Activated T-cell treated with anti-CD3 and anti-CD28 coated beads, Interleukin-2, amount 50 U/mL, for 72 hours (primary cell): ENCODE measurements at places on chromosomes 12 and 14. TPM values are rescaled to one million over a fixed set of nuclear protein-coding genes. Genes with fewer than 3 reads are reported as not detected.

DNA sequence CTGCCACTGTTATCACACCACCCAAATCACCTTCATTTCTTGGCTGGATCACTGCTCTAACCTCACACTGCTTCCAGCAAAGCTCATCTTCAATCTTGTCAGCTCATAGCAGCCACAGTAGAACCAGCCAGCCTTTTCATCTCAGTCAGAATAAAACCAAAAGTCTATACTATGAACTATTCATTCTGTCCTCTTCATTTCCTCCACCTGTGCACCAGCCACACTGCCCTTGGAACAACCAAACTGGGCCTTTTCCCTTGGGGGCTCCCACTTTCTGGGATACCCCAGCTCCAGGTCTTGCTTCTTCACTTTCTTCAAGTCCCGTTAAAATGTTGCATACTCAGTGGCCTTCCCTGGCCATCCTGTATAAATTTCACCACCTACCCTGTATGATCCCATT is 234.4 kb upstream of the DAAM1 start:
- H3K4me1 ChIP-seq: peaks cover 16% of the 10 kb centered on the region
- no peak overlapping the region for H3K27ac ChIP-seq
- no peak overlapping the region for H3K4me3 ChIP-seq
- DNase-seq: no peak

DNA sequence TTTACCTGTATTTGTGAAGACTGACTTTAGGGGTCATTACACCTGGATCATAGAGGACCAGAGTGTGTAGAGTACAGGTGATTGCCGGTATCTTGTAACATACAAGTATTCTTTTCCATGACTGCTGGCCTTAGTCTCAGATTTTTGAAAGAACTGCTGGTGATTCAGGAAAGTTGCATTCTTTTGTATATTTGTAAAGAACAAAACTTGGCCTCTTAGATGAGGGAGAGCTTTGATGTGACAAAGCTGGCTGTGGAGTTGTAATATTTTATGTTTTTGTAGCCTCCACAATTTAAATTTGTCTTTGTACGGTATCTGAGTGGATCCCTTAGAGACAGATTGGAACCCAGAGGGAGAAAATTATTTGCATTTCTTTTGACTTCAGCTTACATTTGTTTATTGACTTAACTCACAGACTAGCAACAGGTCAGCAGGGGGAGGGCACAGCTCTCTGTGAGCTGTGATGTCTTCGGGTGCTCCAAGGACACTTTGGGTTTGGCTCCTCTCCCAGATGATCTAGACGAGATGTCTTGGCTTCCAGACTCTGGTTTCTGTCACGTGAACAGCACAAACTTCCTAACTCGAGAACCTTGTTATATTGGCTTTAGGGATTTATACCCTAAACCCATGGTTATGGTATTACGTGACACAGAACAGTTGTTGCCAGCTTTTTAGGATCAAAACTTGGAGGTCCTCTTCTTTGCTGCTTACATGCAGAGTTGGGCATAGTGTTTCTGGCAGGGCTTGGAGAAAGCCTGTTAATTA is 65.9 kb downstream of the DAAM1 start:
- H3K27ac ChIP-seq: no peak overlapping the region
- no peaks in the 10 kb centered on the region for H3K27me3 ChIP-seq
- H3K4me1 ChIP-seq: no peaks in the 10 kb centered on the region
- DNase-seq: no peak
- no peak overlapping the region for H3K4me3 ChIP-seq
- peaks cover 1% of the 10 kb centered on the region for H3K36me3 ChIP-seq

DNA sequence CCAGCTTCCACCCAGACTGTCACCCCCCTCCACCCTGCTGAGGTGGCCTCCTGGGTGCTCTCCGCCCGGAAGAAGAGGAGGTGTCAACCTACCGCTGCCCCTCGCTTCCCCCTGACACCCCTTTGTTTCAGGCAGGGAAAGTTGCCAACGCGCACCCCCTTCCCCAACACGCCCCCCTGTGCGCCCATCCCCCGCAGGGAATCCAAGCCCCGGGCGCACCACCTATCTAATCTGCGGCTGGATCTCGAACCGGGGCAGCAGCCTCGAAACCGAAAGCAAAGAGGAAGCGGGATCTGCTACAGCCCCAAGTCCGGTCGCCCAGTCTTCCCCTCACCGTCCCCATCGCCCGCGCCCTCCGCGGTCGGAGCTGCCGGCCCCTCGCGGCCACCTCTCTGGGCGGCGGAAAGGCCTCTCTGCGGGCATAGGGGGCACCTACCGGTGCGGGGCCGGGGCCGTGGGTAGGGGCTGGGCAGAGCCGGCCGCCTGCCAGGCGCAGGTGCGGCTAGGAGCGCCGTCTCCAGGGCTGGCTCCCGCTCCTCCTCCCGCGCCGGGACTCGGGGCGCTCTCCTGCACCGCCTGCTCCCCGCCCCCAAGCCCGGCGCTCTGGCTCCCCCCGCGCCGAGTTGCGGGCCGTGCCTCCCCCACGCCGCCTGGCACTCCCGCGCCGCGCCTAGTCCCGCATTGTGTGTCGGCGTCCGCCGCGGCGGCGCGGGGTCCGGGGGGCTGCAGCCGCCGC is 18.3 kb upstream of the PLEKHH1 start:
- peak; percentile 41 for DNase-seq
- peak overlapping the region; percentile 83 for H3K4me3 ChIP-seq
- peaks cover 12% of the 10 kb centered on the region for H3K4me1 ChIP-seq

- H3K36me3 ChIP-seq: peaks cover 1% of the 10 kb centered on the region
- peak overlapping the region; percentile 80 for H3K4me3 ChIP-seq
- H3K4me1 ChIP-seq: peaks cover 65% of the 10 kb centered on the region
- no peaks in the 10 kb centered on the region for H3K27me3 ChIP-seq
- DNase-seq: peak; percentile 51
- H3K27ac ChIP-seq: peak overlapping the region; percentile 92
Observed at GRCh38 chr14:91063119-91063518, 2.7 kb upstream of the RPS6KA5 start.

Gene ARHGEF40
- total RNA-seq: 0.37 TPM

Gene CD63
- total RNA-seq: 122 TPM

Gene NELL2
- total RNA-seq: 36.3 TPM

DNA sequence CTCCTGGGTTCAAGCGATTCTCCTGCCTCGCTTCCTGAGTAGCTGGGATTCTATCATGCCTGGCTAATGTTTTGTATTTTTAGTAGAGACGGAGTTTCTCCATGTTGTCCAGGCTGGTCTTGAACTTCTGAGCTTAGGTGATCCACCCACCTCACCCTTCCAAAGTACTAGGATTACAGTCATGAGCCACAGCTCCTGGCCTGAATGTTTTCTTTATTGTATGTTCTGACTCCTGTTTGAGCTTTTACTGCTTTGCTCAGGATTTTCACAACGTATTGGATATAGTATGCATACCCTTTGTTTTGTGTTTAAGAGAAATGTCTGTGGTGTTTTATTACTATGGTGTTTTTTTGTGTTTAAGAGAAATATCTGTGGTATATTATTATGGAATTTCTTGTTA is 37.2 kb downstream of the ATF7IP start:
- no peak for DNase-seq
- no peaks in the 10 kb centered on the region for H3K27me3 ChIP-seq
- peaks cover 81% of the 10 kb centered on the region for H3K4me1 ChIP-seq
- peak overlapping the region; percentile 80 for H3K4me3 ChIP-seq

Gene ALG10B
- 16.3 TPM for total RNA-seq

DNA sequence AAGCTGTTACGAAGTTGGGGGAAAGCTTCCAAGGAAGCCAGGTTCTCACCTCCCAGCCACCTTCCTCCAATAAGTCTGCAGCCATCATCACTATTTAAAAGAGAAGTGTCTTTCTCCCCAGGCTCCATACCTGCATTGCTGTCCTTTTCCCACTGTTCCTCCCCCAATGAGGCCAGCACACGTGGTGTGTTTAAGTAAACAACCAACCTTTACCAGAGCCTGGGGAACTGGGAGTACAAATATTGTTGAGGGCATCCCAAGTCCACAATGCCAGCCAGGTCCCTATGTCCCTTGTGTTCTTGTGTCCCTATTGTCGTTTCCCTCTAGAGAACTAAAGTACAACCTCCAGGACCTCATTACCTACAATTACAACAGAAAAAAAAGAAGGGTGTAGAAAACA is 49.2 kb upstream of the PNMA1 start:
- H3K4me3 ChIP-seq: peak overlapping the region; percentile 76
- DNase-seq: no peak
- H3K27ac ChIP-seq: no peak overlapping the region

Gene GOLT1B
- total RNA-seq: 46.3 TPM

GRCh38 chr12:117774941-117775775 is 193.6 kb downstream of the KSR2 start:
- H3K4me1 ChIP-seq: no peaks in the 10 kb centered on the region

Gene FITM1
- total RNA-seq: 2.2 TPM

DNA sequence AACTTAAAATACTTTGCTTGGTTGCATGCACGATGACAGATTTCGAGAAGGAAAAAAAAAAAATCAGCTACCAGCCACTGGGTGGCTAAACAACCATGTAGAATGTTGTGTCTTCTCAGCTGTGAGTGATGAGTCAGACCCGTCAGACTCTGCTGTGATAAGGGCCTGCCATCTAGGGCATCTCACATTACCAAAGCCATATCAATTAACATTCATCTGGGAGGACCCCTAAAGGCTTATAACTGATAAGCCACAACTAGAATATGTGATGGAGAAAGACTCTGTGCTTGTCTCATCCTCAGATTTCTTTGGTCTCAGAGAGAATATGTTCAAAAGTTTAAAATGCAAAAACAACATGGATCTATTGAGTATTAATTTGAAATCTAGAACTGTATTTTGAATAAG is 111.5 kb downstream of the PAX9 start:
- H3K27me3 ChIP-seq: no peaks in the 10 kb centered on the region
- H3K27ac ChIP-seq: no peak overlapping the region
- DNase-seq: no peak
- H3K4me3 ChIP-seq: no peak overlapping the region
- no peaks in the 10 kb centered on the region for H3K4me1 ChIP-seq

DNA sequence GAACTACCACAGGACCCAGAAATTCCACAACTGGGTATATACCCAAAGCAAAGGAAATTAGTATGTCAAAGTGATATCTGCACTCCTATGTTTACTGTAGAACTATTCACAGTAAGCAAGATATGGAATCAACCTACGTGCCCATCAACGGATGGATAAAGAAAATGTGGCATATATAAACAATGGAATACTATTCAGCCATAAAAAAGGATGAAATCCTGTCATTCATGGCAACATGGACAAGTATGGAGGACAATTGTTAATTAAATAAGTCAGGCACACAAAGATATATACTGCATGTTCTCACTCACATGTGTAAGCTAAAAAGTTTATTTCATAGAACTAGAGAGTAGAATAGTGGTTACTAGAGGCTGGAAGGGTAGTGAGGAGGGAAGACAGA is 97.0 kb downstream of the CEP83 start:
- no peaks in the 10 kb centered on the region for H3K27me3 ChIP-seq
- H3K27ac ChIP-seq: no peak overlapping the region
- DNase-seq: no peak

DNA sequence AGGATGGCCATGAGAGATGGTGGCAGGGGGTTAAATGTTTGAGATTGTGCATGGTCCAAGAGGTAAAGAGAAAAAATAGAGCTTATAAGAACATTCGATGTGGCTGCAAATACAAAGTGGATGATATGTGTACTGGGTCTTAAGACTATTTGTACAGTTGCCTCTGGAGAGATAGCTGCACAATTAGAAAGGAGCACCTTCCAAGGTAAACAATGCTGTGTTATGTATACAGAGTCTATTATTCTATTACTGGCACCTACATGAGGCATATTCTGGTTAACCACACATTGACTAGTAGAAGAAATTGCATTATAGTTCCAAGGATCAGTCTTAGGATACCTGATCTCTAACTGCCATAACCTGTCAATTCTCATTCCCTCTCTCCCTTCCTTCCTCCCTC is 238.0 kb upstream of the FOXN3 start:
- no peaks in the 10 kb centered on the region for H3K27me3 ChIP-seq
- peaks cover 42% of the 10 kb centered on the region for H3K4me1 ChIP-seq
- H3K36me3 ChIP-seq: peaks cover 4% of the 10 kb centered on the region

DNA sequence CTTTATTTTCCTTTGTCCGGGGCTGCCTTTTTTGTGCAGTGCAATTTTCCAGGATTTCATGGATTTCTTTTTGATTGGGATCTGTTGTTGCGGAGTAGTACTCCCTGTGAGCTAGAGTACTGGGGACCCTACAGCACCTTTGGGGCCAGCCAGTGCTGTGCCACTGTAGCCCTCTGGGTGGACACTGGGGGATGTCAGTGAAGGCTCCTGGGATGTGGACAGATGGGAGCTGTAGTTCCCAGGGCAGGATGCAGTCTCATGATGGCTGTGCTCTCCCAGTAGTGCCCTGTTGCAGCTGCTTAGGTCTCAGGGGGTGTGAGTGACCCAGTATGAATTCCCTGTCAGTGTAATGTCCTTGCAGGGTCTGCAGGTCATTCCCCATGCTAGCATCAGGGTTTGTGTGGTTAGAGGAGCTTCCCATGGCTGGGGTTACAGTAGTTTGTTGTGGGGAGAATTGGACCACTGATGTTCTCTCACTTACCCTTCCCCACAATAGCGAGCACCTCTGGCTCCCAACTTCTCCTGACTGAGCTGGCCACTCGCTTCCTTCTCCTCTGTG is 72.2 kb downstream of the BRMS1L start:
- no peak overlapping the region for H3K4me3 ChIP-seq
- no peak for DNase-seq
- H3K27ac ChIP-seq: no peak overlapping the region
- peaks cover 4% of the 10 kb centered on the region for H3K27me3 ChIP-seq
- no peaks in the 10 kb centered on the region for H3K4me1 ChIP-seq

- H3K27me3 ChIP-seq: no peaks in the 10 kb centered on the region
- no peak for DNase-seq
- H3K27ac ChIP-seq: no peak overlapping the region
- no peak overlapping the region for H3K4me3 ChIP-seq
Observed at GRCh38 chr14:50758305-50758704, 72.7 kb downstream of the NIN start.

GRCh38 chr14:82757776-82758175 is 1224.1 kb upstream of the SEL1L start:
- H3K4me1 ChIP-seq: no peaks in the 10 kb centered on the region
- no peak overlapping the region for H3K4me3 ChIP-seq
- no peak for DNase-seq
- H3K36me3 ChIP-seq: no peaks in the 10 kb centered on the region
- no peak overlapping the region for H3K27ac ChIP-seq

DNA sequence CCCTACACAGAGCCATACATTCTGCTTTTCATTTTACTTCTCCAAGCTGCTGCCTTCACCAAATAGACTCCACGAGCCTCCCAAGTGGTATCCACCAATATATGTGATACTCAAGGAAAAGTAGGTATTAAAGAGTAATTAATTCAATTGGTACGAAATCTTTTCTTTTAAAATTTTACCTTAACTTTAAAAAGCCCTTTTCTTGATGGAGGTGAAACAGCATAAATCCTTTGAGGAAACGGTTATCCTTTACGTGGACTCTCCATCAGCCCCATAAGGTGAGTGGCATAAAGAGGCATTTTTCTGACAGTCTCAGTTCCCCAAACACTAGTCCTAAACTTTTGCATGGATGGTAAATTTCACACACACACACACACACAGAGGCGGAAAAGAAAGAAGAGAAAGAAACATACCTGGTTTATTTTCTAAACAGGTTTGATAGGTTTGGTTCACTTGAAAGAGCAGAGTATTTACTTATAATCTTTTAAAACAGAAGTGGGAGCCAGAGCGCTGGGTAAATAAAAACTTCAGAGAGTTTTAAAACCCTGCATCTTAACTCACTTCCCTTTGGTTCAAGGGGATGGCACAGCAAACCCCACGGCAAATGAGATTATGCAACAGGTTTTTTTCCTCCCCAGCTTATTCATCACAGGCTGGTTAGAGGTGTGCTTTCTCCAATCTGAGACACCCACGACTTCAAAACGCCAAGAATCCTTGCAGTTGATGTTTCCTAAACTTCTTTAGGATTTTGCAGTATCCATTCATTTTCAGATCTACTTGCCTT is 1.9 kb downstream of the DUSP16 start:
- H3K4me1 ChIP-seq: peaks cover 49% of the 10 kb centered on the region
- no peaks in the 10 kb centered on the region for H3K27me3 ChIP-seq
- peaks cover 23% of the 10 kb centered on the region for H3K36me3 ChIP-seq
- H3K27ac ChIP-seq: peak overlapping the region; percentile 84
- DNase-seq: peak; percentile 64

Gene ESR2
- total RNA-seq: 1.0 TPM
